ENCODE measurements at places on chromosomes 12 and 14. TPM values are rescaled to one million over a fixed set of nuclear protein-coding genes. Genes with fewer than 3 reads are reported as not detected.
A peak's percentile ranks its signal among the peaks of the same experiment; 100 is the strongest.

PLA2G1B gene
- total RNA-seq, result not detected

KRT82 gene
- total RNA-seq, result not detected

BEGAIN gene
- not detected for total RNA-seq

SLC22A17 gene
- not detected for total RNA-seq

HOXC4 gene
- 3.8 TPM for total RNA-seq

BATF gene
- total RNA-seq, result 55.7 TPM

POP5 gene
- total RNA-seq, result 26.5 TPM

TMEM233 gene
- not detected for total RNA-seq

MRPL51 gene
- 456 TPM for total RNA-seq

- no peak overlapping the region for H3K27ac ChIP-seq
- no peaks in the 10 kb centered on the region for H3K36me3 ChIP-seq
- H3K4me3 ChIP-seq, result no peak overlapping the region
- H3K4me1 ChIP-seq, result no peaks in the 10 kb centered on the region
- no peak for DNase-seq
- no peaks in the 10 kb centered on the region for H3K27me3 ChIP-seq
Observed at GRCh38 chr14:34270361-34270760, 191.7 kb downstream of the SPTSSA start.

- no peaks in the 10 kb centered on the region for H3K4me1 ChIP-seq
- H3K27me3 ChIP-seq, result no peaks in the 10 kb centered on the region
- no peak overlapping the region for H3K27ac ChIP-seq
Observed at GRCh38 chr12:72434999-72435398, 162.8 kb downstream of the TRHDE start.

DNA sequence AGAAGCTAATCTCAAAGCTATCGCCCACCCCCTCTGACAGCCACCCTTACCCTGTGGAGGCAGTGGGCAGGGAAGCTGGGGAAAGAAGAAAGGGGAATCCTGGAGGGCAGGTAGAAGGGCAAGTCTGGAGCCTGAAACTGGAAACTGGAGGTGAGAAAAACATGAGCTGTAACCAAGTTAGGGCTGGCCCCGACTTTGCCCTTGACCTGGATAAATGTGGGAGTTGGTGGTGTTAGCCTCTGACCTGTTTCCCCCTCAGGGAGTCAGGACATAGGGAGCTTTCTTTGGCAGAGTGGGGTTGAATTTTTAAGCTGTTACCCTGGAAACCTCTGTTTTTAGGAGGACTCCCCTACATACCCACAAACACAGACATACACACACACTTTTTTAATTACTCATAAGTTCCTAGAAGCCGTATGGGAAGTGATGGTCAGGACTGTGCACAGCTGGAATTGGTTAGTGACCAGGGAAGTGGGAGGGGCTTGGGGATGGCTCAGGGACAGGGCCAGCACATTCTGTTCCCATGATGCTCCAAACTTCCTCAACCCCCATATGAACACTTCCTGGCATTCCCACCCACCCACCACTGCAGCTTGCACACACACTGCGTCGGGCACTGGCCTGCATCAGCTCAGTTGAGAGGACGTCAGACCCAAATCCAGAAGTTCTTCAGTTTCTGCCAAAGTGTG lies 5.0 kb upstream of the MMP19 start:
- H3K36me3 ChIP-seq, result no peaks in the 10 kb centered on the region
- no peak overlapping the region for H3K4me3 ChIP-seq
- H3K27me3 ChIP-seq, result no peaks in the 10 kb centered on the region
- peak; percentile 41 for DNase-seq
- no peak overlapping the region for H3K27ac ChIP-seq
- H3K4me1 ChIP-seq, result peaks cover 16% of the 10 kb centered on the region

DNA sequence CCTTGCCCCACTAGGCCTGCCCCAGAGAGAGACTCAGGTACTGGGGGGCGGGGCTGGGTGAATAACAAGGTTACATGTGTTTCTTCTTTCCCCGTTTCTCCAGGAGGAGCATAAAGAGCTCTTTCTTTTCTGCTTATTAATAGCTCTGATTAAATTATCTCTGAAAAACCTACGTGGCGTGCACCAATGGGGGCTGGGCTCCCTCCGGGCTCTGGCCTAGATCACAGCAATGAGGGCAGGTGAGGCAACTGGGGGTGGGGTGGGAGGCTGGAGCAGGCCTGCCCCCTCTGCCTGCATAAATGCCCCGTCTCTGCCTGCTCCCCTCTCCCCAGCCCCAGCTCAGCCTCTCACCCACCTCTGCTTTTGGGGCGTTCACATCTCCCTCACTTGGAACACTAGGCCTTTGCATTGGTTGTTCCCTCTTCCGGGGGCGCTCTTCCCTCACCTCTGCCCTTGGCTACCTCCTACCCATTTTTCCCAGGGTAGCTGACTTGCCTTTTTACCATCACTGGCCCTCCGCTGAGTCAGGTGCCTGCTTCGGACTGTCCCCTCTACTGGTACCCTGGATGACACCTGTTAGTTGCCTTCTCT lies 4.1 kb upstream of the FAM222A start:
- no peak for DNase-seq
- H3K4me3 ChIP-seq, result no peak overlapping the region
- H3K36me3 ChIP-seq, result no peaks in the 10 kb centered on the region
- H3K27me3 ChIP-seq, result no peaks in the 10 kb centered on the region
- peaks cover 18% of the 10 kb centered on the region for H3K4me1 ChIP-seq

GRCh38 chr14:75578102-75578785 lies at the start of gene FLVCR2:
Gene FLVCR2 (plus strand): TSS chr14:75578620. CDS start chr14:75578973, 353 bp downstream.
- peaks cover 30% of the 10 kb centered on the region for H3K4me1 ChIP-seq
- peak within 1 kb of the TSS; percentile 67 for H3K4me3 ChIP-seq
- peak; percentile 72 for DNase-seq
- peak within 1 kb of the TSS; percentile 41 for H3K27ac ChIP-seq
- H3K36me3 ChIP-seq, result no peaks in the 10 kb centered on the region

GRCh38 chr12:154058-154457 lies 59.9 kb downstream of the SLC6A12 start:
- H3K4me3 ChIP-seq, result no peak overlapping the region
- peaks cover 92% of the 10 kb centered on the region for H3K27me3 ChIP-seq
- H3K36me3 ChIP-seq, result no peaks in the 10 kb centered on the region
- no peak overlapping the region for H3K27ac ChIP-seq

DNA sequence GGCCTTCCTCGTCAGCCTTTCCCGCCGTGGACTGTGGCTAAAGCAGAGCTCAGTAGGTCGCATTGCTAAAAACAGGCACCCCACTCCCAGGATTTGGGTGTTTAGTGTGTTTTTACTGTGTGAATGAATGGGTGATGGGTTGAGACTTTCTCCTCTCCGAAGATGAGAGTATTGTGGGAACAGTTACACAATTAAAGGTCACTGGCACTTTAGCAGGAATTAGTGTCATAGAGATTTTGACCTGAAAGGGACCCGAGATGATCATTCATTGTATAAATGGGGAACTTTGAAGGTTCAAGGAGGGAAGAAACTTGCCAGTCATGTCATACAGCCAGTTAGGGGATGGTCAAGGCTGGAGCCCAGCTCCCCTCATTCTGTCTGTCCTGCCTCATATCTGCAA lies 56.9 kb downstream of the TSPAN9 start:
- no peak for DNase-seq
- H3K27ac ChIP-seq, result no peak overlapping the region
- no peak overlapping the region for H3K4me3 ChIP-seq
- H3K4me1 ChIP-seq, result no peaks in the 10 kb centered on the region
- H3K36me3 ChIP-seq, result no peaks in the 10 kb centered on the region
- H3K27me3 ChIP-seq, result no peaks in the 10 kb centered on the region

GRCh38 chr14:71856199-71856919 lies 75.9 kb upstream of the RGS6 start:
- no peaks in the 10 kb centered on the region for H3K27me3 ChIP-seq
- no peak overlapping the region for H3K27ac ChIP-seq
- H3K4me3 ChIP-seq, result no peak overlapping the region
- DNase-seq, result no peak
- H3K36me3 ChIP-seq, result no peaks in the 10 kb centered on the region

DNA sequence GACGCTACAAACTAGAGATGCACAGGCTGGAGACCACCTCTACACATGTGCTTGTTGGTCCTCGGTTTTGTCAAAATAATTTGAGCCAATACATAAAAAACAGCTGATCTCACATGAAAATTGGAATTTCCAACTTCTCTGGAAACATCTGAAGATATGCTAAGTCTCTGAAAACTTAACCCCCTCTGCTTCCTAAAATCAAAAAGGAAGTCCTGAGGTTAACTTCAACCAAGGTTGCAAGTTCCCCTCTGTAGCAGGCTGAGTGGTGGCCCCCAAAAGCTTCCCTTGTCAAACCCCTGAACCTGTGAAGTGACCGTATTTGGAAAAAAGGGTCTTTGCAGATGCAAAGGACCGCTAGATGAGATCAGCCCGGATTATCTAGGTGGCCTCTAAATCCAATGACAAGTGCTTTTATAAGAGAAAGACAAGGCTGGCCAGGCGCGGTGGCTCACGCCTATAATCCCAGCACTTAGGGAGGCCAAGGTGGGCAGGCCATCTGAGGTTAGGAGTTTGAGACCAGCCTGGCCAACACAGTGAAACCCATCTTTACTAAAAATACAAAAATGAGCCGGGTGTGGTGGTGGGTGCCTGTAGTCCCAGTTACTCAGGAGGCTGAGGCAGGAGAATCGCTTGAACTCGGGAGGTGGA lies 32.0 kb upstream of the VPS37B start:
- H3K27ac ChIP-seq, result no peak overlapping the region
- no peak overlapping the region for H3K4me3 ChIP-seq
- no peaks in the 10 kb centered on the region for H3K36me3 ChIP-seq
- no peak for DNase-seq
- H3K27me3 ChIP-seq, result no peaks in the 10 kb centered on the region
